B cell (primary cell): ENCODE measurements at places on chromosomes 4 and X. TPM values are rescaled to one million over a fixed set of nuclear protein-coding genes. Genes with fewer than 3 reads are reported as not detected.

The POU4F2 gene
- not detected in 2 replicates for total RNA-seq

DNA sequence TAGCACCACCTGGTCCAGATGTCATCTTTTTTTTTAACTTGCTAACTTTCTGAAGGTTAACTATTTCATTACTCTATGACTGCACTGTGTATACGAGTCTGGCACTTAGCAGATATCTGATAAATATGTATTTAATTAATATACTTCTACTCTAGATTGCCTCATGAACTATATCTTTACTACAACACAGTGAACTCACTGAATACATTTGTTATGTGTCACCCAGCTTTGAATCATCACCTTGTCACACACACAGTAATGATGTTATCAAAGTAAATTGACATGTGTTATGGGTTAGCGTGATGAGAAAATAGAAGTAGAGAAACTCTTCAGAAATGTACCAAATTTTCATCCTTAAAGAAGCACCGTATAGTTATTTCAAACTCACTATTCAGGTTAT lies 419.3 kb upstream of the ADGRL3 start:
- no peaks in the 10 kb centered on the region for H3K4me1 ChIP-seq
- H3K36me3 ChIP-seq: no peaks in the 10 kb centered on the region
- H3K4me3 ChIP-seq: no peak overlapping the region
- H3K27me3 ChIP-seq: no peaks in the 10 kb centered on the region

DNA sequence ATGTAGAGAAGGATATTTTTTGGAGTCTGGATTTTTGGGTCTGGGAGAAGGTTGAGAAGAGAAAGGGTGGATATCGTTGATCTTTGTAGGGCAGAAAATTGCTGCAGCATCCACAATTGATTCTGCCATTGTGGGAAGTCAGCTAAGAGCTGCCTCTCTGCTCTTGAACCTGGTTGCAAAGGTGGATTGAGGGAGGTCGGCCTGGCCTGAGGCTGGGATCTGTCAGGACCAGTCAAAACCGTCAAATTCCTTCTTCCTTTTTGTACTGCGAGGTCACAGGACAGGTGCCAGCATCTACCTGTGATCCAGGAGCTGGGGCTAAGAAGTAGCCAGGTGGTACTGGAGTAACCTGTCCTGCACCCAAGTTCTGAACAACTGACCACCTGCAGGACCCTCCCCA lies 93.7 kb downstream of the SHOX start:
- H3K4me1 ChIP-seq: no peaks in the 10 kb centered on the region
- H3K4me3 ChIP-seq: no peak overlapping the region
- no peak overlapping the region for H3K27ac ChIP-seq
- no peaks in the 10 kb centered on the region for H3K27me3 ChIP-seq
- no peak for DNase-seq

DNA sequence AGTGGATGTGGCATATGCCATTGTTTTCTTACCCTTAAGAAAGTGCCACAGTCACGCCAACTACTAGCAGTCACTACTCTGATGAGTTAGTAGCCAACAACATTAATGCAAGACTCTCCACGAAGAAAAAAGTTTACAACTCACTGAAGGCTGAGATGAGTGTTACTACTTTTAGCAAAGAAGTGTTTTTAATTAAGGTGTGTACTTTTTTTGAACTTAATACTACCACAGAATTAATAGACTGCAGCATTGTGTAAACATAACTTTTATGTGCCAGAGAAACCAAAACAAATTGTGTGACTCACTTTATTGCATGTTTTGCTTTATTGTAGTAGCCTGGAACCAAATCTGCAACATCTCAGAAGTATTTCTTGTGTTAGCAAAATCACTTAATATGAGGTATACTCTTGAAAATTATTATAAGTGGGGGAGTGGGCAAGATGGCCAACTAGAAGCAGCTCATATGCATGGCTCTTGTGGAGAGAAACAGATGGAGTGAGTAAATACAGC lies 2.2 kb upstream of the UGT2B4 start:
- H3K27ac ChIP-seq: no peak overlapping the region
- DNase-seq: no peak
- H3K4me1 ChIP-seq: no peaks in the 10 kb centered on the region
- H3K4me3 ChIP-seq: no peak overlapping the region

GRCh38 chrX:29233592-29234183 lies 646.4 kb downstream of the IL1RAPL1 start:
- no peak overlapping the region for H3K4me3 ChIP-seq
- H3K4me1 ChIP-seq: no peaks in the 10 kb centered on the region
- no peaks in the 10 kb centered on the region for H3K36me3 ChIP-seq
- no peaks in the 10 kb centered on the region for H3K27me3 ChIP-seq

GRCh38 chr4:111630705-111631104 lies 514.5 kb upstream of the FAM241A start:
- no peaks in the 10 kb centered on the region for H3K27me3 ChIP-seq
- no peak for DNase-seq
- no peak overlapping the region for H3K4me3 ChIP-seq
- H3K4me1 ChIP-seq: no peaks in the 10 kb centered on the region

DNA sequence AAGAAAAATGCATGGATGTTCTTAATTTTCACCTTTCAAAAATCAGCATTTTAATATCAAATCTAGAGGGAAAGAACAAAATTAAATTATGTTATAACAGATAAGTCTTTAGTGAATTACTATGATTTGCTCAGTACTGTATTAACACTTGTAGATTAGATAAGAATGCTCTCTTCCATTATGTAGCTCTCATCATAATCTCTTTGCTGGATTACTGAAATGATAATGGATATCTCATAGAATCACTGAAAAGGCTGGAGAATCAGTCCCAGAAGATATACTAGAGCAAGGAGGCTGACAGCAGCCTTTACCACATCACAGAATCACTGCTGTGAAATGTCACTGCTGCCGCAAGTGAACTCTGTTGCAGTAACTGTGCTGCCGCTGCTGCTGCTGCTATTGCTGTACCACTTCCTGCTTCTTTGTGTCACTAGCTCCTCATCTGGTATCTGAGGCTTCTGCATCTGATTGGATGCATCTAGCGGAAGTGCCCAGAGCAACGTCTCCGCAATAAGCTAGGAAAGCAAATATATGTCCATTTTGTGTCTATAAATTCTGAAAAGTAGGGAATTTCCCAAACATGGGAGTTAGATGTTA lies 738.2 kb downstream of the ADGRL3 start:
- H3K36me3 ChIP-seq: no peaks in the 10 kb centered on the region
- H3K27me3 ChIP-seq: no peaks in the 10 kb centered on the region
- H3K4me1 ChIP-seq: no peaks in the 10 kb centered on the region
- H3K27ac ChIP-seq: no peak overlapping the region
- no peak for DNase-seq

DNA sequence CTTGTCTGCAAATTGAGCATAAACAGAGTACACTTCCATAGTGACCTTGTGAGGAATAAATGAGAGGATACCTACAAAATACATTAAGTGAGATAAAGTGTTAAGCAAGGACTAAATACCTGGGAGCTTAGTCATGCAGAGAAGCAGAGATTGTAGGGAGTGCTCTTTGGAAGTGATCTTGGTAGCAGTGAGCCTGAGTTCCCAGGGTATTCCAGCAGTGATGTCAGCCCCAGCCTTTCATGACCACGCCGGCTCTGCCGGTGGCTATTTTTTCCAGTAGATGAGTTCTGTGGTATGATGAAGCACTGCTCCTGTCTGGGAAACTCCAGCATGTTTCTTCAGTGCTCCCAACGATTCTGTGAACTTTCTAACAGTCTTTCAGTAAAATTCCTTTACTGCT lies 391.5 kb upstream of the IGFBP7 start:
- no peaks in the 10 kb centered on the region for H3K4me1 ChIP-seq
- H3K27ac ChIP-seq: no peak overlapping the region
- no peaks in the 10 kb centered on the region for H3K27me3 ChIP-seq

The CXorf49 gene
- not detected in 2 replicates for total RNA-seq
